ENCODE measurements at places on chromosomes 5 and 9.

DNA sequence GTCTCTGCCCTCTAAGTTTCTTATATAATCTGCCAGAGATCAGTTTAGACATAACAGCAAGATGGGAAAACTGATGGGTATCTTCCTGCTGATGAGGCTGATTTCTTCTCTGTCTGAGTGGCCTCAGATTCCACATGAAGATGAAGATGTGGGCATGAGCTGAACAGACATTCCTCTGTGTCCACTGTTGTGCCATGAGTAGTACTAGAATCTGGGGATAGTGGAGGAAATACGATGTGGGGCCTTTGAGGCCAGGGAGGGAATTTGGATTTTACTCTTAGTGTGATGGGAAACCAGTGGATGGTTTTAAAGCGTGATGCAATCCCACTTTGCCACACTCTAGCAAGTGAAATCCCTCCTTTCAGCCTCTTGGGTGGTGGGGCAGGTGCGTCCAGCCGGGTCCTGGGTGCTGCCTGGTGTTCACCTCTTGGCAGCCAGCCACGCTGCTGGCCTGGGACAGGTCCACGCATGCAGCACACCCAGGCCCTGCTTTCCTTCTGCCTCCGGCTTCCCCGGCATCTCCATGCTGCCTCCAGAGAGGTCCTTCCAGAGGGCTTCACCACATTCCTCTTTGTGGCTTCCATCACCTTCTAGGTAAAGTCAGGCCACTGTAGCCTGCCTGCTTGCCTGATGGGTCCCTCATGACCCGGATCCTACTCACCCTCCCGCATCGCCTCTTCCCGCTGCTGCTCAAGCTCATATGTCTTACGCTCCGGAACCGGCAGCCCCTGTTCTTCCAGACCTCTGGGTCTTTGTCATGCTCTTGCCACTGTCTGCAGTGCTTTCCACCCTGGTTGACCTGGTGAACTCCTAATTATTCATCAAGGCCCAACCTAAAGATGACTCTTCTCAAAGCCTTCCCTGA is 28.1 kb upstream of the SH3PXD2B start:
- DNase-seq = no peak

- DNase-seq = no peak
These were observed 51.3 kb downstream of the NKD2 start for GRCh38 chr5:1059884-1060263.

DNA sequence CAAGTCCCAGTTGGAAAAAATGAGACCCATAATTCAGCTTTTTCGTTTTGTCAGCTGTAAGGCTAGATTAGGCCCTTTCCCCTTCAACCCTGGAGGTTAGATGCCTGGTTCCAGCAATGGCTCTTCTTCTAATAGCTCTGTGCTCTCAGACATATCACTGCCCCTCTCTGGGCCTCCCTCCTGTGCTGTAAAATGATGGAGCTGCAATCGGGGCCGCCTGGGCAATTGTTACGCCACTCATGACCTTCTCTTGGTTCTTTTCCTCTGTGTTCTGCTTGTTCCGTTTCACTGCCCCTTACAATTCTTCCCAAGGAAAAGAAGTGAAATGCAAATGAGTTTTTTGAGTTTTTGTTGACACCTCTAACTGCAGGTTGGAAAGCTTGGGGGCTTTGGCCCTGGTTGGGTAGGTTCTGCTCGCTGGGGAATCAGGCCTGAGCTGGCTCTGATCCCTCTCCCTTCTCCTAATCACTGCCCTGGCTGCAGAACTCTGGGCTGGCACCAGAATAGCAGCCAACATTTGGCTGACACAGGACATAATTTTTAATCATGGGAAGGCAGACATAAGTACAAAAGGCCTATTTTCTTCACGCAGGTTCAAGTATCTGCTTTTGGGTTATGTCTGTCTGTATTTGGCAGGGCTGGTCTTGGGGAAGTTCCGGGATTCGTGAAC is 110.9 kb downstream of the FOXD1 start:
- DNase-seq = peak; percentile 47

GRCh38 chr5:69078921-69079540 is 14.8 kb upstream of the SLC30A5 start:
- DNase-seq = no peak

DNA sequence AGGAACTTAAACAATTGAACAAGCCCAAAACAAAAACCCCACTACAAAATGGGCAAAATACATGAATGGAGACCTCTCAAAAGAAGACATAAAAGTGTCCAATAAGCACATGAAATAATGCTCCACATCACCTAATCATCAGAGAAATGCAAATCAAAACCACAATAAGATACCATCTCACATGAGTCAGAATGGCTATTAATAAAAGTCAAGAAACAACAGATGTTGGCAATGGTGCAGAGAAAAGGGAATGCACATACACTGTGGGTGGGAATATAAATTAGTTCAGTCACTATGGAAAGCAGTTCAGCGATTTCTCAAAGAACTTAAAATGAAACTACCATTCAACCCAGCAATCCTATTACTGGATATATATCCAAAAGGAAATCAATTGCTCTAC is 337.4 kb upstream of the GRIA1 start:
- no peak for DNase-seq

DNA sequence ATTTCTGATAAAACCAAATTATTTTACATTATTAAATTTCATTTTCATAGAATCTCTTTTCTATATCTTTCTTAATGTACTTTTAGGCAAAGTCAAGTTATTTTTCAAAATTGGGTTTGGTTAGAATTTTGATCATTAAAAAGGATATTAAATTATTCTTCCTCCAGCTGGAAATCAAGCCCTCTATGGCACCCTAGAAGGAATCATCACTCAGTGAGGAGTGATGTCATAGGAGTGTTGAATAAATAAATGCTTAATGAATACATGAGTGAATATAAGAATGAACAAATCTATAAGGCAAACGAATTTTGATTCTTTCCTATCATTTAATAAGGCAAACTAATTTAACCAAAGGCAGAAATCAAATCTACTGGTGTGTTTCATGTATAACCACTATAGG is 639.9 kb downstream of the PDE4D start:
- DNase-seq = no peak

- no peak for DNase-seq
These were observed 34.9 kb downstream of the RFK start for GRCh38 chr9:76359365-76359764.

DNA sequence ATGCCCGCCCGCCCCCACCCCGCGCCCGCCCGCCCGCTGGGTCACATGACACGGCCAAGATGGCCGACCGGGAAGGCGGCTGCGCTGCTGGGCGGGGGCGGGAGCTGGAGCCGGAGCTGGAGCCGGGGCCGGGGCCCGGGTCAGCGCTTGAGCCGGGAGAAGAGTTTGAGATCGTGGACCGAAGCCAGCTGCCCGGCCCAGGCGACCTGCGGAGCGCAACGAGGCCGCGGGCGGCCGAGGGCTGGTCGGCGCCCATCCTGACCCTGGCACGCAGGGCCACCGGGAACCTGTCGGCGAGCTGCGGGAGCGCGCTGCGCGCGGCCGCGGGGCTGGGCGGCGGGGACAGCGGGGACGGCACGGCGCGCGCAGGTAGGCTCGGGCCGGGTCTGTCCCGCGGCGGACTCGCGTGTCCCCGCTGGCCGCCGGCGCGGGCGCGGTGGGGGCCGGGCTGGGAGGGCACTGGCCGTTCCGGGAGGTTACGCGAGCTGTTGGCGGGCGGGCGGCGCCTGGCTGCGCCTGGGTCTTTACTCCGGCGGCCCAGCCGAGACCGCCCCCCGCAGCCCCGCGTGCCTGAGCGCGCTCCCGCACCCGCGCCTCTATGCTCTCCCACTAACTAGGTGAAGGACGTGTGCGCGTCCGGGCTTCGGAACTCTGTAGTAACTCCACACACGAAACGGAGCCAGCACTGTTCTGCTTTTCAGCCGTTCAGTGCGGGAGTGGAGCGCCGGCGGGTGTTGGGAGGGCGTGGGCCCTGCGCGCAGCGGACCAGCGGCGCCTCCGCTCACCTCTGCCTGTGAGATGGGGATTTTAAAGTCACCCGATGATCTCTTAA is at the start of gene RUFY1:
Gene RUFY1 (plus strand): TSS at position 44 of the 832 bp plus-strand sequence. CDS start 16 bp downstream, at position 60.
- peak; percentile 39 for DNase-seq

GRCh38 chr9:135350003-135350315 is 129.6 kb upstream of the PPP1R26 start:
- peak; percentile 66 for DNase-seq

DNA sequence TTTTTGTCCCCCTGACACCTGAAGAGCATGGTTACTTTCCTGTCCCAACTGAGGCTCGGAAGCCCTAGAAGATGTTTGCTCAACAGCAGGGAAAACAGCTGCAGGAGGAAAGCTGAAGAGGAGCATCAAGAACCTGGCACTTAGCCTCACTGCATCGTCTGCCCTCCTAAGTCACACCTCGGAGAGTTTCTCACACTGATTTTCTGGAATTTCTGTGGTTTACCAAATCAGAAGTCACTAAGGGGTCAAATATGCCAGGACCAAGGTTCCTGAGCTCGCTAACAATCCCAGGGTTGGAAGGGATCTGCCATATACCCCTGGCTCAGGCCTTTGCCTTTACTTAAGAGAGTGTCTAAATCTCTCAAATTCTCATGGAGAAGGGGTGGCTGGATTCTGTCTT is 5.3 kb downstream of the IL12B start:
- no peak for DNase-seq

GRCh38 chr9:109166771-109167601 is at the start of gene FRRS1L:
Gene FRRS1L (minus strand): TSS chr9:109167249. CDS start chr9:109167138, 111 bp downstream.
- peak; percentile 39 for DNase-seq

- no peak for DNase-seq
These were observed 5.9 kb downstream of the KLF9 start for GRCh38 chr9:70408393-70409040.

- DNase-seq = no peak
These were observed 477.7 kb upstream of the C9orf72 start for GRCh38 chr9:28050941-28051340.

DNA sequence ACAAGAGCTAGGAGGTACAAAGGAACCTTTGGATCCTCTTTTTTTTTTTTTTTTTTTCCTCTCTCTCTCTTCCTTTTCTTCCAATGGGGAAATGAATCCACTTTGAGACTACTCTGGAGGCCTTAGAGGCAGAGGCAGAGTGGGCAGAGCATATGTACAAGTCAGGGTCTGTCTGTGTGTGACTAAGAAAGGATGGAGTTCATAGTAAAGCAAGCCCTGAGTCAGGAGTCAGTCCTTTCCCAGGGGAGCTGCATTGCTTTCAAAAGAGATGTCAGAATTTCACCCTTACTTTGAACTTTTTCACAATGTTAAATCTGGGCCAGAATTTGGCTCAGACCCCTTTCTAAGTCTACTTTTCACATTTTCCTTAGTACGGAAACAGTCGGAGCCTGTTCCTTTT is 792.4 kb upstream of the C9orf72 start:
- DNase-seq = no peak

GRCh38 chr5:87004101-87004500 is 263.6 kb upstream of the RASA1 start:
- DNase-seq = no peak

DNA sequence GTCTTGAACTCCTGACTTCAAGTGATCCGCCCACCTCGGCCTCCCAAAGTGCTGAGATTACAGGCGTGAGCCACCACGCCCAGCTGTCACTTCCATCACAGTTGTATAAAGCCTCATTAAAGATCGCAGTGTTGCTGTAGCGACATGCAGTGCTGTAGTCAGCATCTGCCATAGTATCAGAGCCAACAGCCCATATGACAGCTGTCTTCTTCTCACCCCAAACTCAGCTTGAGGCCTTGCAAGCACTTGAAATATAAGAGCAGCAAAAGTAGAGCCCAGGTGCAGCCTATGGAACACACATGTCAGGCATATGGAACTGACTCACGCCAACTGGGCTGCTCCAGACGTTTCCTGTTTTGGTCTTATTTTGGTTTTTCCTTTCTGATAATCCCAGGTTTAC is 167.8 kb downstream of the TRIO start:
- no peak for DNase-seq

- no peak for DNase-seq
These were observed 317.8 kb upstream of the RGMB start for GRCh38 chr5:98455665-98456064.

- no peak for DNase-seq
These were observed 35.5 kb downstream of the PLPP7 start for GRCh38 chr9:131324736-131325679.

- DNase-seq = no peak
These were observed 27.8 kb downstream of the NFIL3 start for GRCh38 chr9:91395553-91396471.

- DNase-seq = peak; percentile 18
These were observed 246.7 kb downstream of the GAS1 start for GRCh38 chr9:86700629-86701028.

- DNase-seq = peak; percentile 14
These were observed 4.7 kb upstream of the TEX53 start for GRCh38 chr9:114662081-114662989.

Measured in NCI-H1092 treated with DMSO at 0.1 percent for 48 hours (cell line).